ENCODE measurements at places on chromosomes 16 and 17.

DNA sequence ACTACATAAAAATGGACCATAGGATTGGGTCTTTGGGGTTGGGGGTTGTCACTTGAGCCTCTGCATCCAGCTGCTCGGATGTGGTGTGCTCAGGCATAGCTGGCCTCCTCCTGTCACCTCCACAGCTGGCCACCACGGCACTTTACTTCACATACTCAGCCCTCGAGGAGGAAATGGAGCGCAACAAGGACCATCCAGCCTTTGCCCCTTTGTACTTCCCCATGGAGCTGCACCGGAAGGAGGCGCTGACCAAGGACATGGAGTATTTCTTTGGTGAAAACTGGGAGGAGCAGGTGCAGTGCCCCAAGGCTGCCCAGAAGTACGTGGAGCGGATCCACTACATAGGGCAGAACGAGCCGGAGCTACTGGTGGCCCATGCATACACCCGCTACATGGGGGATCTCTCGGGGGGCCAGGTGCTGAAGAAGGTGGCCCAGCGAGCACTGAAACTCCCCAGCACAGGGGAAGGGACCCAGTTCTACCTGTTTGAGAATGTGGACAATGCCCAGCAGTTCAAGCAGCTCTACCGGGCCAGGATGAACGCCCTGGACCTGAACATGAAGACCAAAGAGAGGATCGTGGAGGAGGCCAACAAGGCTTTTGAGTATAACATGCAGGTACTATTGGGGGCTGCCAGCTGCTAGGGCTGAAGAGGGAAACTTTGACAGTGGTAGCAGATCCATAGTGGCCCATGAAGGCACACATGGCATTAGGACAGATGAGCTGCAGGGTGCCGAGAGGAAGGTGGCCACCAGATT is 30.8 kb downstream of the CDIP1 start:
- DNase-seq: no peak

DNA sequence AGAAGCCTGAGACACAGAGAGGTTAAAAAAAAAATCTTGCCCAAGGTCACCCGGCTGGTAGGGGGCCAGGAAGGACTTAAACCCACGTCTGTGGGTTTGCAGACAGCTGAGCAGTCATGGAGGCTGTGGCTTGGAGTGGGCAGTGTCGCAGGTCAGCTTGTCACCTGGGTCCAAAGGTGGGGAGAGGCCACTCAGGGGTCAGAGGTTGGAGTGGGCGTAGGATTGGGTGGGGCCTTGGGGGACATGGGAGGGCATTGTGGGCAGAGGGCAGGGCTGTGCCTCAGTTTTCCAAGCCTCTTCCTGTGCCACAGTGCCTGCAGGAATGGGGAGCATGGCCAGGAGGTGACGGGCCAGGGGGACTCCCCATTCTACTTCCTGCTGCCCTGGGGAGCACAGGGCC is 2.0 kb upstream of the NDRG4 start:
- no peak for DNase-seq

- DNase-seq: no peak
These were observed 56.0 kb downstream of the TNFRSF13B start for GRCh38 chr17:16915752-16916556.

GRCh38 chr16:11401161-11402050 is 56.1 kb downstream of the RMI2 start:
- no peak for DNase-seq

GRCh38 chr17:60959011-60959410 is 281.4 kb downstream of the BCAS3 start:
- DNase-seq: no peak

Data from stimulated activated CD8-positive, alpha-beta memory T cell treated with anti-CD3 and anti-CD28 coated beads, Interleukin-2, amount 100 ng/mL, for 1 hour (primary cell).